ENCODE measurements at places on chromosomes 2 and 18. TPM values are rescaled to one million over a fixed set of nuclear protein-coding genes. Genes with fewer than 3 reads are reported as not detected.

DNA sequence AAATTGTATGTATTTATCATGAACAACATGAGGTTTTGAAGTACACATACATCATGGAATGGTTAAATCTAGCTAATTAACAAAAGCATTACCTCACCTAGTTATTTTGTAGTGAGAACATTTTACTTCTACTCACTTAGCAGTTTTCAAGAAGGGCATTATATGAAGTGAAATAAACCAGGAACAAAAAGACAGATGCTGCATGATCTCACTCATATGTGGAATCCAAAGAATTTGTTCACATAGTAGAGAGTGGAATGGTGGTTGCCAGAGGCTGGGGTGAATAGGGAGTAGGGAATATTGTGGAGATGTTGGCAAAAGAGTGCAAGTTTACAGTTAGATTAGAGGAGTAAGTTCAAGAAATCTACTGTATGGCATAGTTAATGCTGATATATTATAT lies 292.0 kb downstream of the ASXL3 start:
- no peaks in the 10 kb centered on the region for H3K36me3 ChIP-seq
- no peaks in the 10 kb centered on the region for H3K4me1 ChIP-seq
- no peaks in the 10 kb centered on the region for H3K27me3 ChIP-seq
- H3K4me3 ChIP-seq, result no peak overlapping the region
- no peak for DNase-seq
- no peak overlapping the region for H3K27ac ChIP-seq

GRCh38 chr18:57083485-57083884 lies 63.4 kb upstream of the BOD1L2 start:
- DNase-seq, result no peak
- H3K27ac ChIP-seq, result no peak overlapping the region
- no peaks in the 10 kb centered on the region for H3K27me3 ChIP-seq
- H3K4me1 ChIP-seq, result no peaks in the 10 kb centered on the region
- no peaks in the 10 kb centered on the region for H3K36me3 ChIP-seq

DNA sequence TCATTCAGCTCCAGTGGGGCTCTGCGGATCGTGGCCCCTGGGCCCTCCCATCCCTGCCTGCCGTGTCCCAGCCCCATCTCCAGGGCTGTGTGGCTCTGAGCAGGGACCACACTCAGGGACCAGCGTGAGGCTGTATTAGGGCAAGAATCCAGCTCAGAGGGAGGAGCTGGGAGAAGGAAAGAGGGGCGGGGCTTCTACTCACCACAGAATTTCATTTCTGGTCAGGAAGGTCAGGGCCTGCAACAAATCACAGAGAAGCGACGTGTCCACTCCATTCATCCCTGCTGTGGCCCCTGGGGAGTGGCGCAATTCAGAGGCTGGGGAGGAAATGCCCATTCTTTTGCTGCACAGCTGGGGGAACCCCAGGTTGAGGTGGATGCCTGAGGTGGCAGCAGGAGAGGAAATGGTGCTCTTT lies 828 bp downstream of the CIB4 start:
- no peak overlapping the region for H3K4me3 ChIP-seq
- H3K4me1 ChIP-seq, result peaks cover 10% of the 10 kb centered on the region
- peak; percentile 40 for DNase-seq
- H3K36me3 ChIP-seq, result no peaks in the 10 kb centered on the region

- no peaks in the 10 kb centered on the region for H3K27me3 ChIP-seq
- no peak overlapping the region for H3K4me3 ChIP-seq
- H3K36me3 ChIP-seq, result no peaks in the 10 kb centered on the region
- H3K4me1 ChIP-seq, result no peaks in the 10 kb centered on the region
- peak overlapping the region; percentile 5 for H3K27ac ChIP-seq
Measured at GRCh38 chr2:64945973-64946768, 43.0 kb upstream of the SLC1A4 start.

ITGB6 gene
- total RNA-seq, result 73.5 TPM

CPLX4 gene
- total RNA-seq, result not detected

DNA sequence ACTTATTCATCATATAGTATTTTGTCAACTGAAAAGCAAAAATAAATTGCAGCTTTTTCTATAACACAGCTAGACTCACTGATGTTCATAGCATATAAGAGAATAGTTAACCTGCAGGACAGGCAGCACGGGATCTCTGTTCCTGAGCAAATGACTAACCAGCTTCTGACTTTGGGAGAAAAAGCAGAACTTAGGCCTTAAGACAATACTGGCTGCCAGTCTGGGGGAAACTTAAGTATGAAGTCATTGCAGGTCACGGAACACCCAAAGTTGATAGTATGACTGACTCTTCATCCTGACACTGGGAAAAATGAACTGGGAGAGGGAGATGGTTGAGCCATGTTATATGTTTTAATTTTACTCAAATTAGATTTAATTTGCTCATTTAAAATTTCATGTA lies 113.0 kb downstream of the DPP4 start:
- no peaks in the 10 kb centered on the region for H3K36me3 ChIP-seq
- H3K4me1 ChIP-seq, result no peaks in the 10 kb centered on the region
- H3K27me3 ChIP-seq, result no peaks in the 10 kb centered on the region
- no peak overlapping the region for H3K4me3 ChIP-seq

GRCh38 chr2:219726916-219727315 lies 99.5 kb downstream of the SLC4A3 start:
- H3K27me3 ChIP-seq, result no peaks in the 10 kb centered on the region
- no peak overlapping the region for H3K4me3 ChIP-seq
- H3K27ac ChIP-seq, result no peak overlapping the region
- no peaks in the 10 kb centered on the region for H3K36me3 ChIP-seq
